ENCODE measurements at places on chromosomes 2 and 18.

- DNase-seq = no peak
Measured at GRCh38 chr2:112701052-112701451, 19.8 kb upstream of the NT5DC4 start.

GRCh38 chr2:202049840-202050239 is 16.2 kb downstream of the FZD7 start:
- no peak for DNase-seq

- DNase-seq = no peak
Measured at GRCh38 chr2:169388161-169388560, 25.8 kb upstream of the LRP2 start.

DNA sequence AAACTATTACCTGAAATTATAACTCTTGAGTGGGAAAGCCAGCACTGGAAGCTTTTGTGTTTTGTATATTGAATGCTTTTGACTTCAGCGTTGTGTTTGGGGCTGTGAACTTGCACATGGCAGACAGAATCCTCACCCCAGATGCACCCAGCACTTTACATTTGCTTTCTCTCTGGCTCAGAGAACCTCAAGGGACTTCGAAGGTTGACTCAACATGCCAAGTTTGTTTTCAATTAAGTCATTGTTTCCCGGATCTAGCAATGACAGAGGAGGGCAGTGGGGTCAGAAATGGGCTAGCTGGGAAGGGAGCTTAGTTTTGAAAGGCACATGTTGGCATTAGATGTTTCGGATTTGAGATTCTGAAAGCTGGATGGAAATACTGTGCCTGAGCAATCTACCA is 22.4 kb downstream of the TET3 start:
- DNase-seq = no peak

GRCh38 chr2:152016181-152017120 is 82.4 kb downstream of the CACNB4 start:
- no peak for DNase-seq

DNA sequence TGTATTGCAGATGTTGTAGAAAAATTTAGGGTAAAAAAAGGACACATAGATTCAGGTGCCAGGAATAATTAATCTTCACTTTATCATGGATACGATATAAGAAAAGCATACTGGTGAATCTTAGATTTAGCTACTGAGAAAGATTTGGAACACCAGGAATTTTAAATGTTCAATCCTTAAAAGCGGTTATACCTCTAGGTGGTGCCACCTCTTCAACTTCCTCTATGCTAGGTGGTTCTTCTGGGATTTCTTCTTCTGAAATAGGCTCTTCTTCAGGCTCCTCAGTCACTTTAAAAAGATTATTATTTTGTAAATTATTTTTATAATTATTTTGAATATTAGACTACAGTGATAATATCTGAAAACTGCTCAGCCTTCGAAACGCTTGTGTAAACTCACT is 133.1 kb downstream of the TTN start:
- no peak for DNase-seq

GRCh38 chr2:230798769-230799399 is 65.9 kb upstream of the ITM2C start:
- peak; percentile 55 for DNase-seq

GRCh38 chr2:239247401-239248245 is 153.2 kb downstream of the HDAC4 start:
- no peak for DNase-seq

- DNase-seq = peak; percentile 42
Measured at GRCh38 chr2:178522950-178523595, 42.8 kb downstream of the PLEKHA3 start.

GRCh38 chr2:75276093-75277029 is 77.0 kb upstream of the TACR1 start:
- DNase-seq = no peak

GRCh38 chr2:40480073-40480472 is 28.2 kb upstream of the SLC8A1 start:
- DNase-seq = no peak

DNA sequence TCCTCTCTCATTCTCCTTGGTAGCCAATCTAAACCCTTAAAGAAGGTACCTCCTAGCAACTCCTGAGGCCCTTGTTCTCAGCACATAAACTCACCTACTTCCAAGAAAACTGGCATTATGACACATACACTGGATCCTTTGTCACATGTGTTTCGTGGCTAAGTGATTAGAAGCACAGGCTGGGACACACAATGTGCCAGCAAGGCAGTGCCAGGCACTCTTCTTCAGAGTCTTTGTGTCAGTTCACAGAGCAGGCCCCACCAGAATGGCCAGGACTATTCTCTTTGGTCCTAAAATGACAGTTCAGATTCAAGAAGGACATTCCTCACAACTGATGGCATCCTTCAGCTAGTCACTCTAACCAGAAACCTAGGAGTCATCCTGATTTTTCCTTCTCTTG is 40.3 kb downstream of the SMC6 start:
- no peak for DNase-seq

- no peak for DNase-seq
Measured at GRCh38 chr2:237383991-237384671, 29.8 kb downstream of the COL6A3 start.

DNA sequence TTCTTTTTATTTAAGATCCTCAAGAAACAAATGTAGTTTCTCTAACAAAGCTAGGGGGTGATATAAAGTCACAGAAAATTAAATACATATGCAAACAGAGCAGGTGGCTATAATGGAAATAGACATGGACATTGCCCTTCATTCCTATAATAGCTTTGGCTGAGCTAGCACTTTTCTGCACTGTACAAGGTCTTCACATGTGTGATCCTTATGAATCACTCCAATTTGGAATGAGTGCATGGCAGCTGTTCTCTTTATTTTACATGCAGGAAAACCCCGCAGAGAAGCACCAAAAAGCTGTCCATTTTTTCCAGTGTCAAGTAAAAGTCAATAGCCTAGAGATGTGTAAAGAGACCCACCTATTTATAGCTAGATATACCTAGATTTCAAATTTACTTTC is 747.4 kb upstream of the SLC8A1 start:
- no peak for DNase-seq

DNA sequence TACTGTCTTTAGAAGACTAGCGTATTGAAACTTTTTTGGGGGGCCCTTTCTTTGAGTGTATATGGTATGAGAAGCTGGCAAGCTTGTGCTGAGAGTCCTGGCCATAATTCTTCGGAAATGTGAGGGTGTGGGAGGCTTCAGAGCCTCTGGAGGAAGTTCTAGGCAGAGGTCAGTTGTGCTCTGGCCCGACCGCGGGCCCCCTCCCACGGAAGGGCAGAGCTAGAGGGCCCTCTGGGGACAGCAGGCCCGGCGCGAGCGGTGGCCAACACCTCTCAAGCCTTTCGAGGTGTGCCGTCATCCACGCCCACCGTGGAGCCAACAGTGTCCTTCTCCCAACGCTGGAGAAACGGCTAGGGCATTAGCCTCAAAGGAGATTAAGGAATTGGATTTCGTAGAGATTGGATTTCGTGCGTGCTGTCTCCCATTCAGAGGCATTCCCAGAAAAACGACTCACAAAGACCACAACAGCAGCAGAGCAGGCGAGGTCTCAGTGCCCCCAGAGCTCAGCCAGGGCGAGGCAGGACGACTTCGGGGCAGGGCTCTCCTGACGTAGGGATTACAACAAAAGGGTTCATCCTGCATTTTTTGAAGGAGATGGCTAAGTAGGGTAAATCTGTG is 2.2 kb upstream of the MTCL1 start:
- DNase-seq = no peak
